ENCODE measurements at places on chromosomes 1 and 21.
A peak's percentile ranks its signal among the peaks of the same experiment; 100 is the strongest.

DNA sequence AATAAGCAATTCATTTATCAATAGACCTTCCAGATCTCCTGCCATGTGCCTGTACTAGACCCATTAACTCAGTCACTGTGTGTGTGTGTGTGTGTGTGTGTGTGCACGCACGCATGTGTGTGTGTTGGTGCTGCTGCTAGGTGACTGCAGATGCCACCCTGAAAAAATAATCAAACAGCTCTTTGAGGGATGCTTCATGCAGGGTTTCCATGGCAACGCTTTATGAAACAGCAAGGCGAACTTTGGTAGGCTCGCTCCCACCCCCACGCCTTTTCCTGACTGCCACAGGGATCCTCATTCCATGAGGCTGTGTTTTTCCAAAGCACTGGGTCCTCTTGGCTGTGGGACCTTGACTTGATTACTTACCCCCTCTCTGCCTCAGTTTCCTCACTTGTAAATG lies 94.0 kb downstream of the HMGB4 start:
- no peak for DNase-seq

- DNase-seq = no peak
Observed at GRCh38 chr1:64000021-64000420, 203.4 kb upstream of the UBE2U start.

GRCh38 chr1:236907205-236907604 lies 97.0 kb downstream of the MT1HL1 start:
- no peak for DNase-seq

- peak; percentile 90 for DNase-seq
Observed at GRCh38 chr21:31558962-31559367, 100.5 kb upstream of the SOD1 start.

DNA sequence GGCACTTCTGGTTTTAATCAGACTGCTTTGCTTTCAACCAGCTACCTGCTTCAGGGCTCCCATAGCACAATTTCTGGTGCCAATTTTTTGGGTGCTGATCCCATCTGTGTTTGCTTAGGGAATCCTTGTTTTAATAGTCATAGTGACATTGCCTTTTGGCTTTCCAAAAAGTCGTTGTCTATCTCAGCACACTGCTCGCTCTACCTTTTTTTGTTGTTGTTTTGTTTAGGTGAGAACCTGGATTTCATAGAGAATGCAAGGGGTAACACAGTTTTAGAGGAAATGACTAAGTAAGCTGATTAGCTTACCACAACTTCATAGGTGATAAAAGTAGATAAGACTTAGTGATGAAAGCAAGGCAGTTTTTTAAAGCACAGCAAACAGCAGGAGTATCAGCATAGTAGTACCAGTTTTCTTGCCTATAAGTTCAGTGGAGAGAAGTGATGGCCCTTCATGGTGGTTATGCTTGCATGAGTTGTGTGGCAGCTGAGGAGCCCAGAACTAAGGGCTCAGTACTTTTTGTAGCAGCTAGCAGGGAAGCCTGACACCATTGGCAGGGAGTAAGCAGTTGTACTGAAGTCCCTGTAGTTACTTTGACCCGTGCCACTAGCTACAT lies 31.3 kb downstream of the NEK7 start:
- DNase-seq = no peak

DNA sequence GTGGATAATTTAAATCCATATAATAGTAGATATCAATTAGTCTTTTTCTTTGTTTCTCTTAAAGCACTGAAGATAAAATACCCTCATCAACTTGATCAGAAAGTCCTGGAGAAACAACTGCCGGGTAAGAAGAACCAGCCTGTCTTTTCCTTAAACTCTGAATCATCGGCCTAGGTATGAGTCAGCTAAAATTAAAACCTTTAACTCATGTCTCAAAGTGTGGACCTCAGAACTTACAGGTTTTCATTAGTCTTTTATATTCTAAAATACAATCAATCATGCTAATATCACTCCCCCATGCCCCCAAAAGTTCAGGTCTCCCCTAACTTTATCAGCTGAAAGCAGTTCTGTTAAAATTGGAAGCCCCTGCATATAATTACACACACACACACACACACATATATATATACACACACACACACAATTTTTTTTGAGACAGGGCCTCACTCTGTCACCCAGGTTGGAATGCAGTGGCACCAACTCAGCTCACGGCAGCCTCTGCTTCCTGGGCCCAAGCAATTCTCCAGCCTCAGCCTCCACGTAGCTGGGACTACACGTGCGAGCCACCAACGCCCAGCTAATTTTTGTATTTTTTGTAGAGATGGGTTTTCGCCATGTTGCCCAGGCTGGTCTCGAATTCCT lies 61.3 kb downstream of the B3GALNT2 start:
- no peak for DNase-seq

- no peak for DNase-seq
Observed at GRCh38 chr1:57164584-57164983, 198.8 kb upstream of the C8B start.

- no peak for DNase-seq
Observed at GRCh38 chr1:66505671-66506392, 28.1 kb upstream of the SGIP1 start.

DNA sequence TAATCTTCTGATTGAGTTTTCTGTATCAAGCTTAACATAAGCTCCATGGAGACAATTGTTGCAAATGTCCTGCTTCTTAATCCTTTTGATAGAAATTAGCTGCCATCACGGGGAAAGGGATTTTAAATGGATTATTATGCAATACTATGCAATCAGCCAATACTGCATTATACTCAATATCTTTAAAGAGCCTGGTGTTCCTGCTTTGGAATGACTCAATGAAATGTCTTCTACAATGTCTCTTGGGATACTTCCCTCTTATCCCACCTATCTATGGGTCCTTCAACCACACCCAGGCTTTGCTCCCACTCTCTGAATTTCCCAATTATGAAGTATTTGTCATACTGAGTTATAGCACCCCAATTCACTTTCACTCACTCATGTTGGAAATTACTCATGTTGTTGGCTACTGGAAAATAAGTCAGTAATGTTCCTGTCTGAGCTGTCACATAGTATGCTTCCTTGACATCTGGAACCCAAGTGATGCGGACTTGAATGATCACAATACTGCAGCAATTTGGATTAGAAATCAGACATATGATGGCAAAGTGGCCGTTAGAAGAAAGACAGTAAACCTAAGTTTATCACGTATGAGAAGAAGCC lies 85.0 kb downstream of the TPR start:
- DNase-seq = no peak

DNA sequence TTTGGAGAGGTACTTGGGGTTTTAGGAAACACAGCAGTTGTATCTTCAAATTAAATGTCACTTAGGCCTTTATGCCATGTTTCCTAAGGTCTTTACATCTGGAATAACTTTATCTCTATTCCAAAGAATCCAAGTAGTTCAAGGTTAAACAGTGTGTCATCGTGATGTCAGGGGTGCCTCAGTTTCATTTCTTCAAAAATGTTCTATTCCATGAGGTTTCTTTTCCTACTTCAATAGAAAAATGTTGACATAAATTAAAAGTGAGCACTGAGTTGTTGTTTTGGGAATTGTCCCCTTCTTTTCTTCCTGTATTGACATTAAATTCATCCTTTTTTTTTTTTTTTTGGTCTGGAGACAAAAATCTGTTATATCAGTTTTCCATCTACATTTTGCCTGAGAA lies 160.6 kb upstream of the C21orf91 start:
- no peak for DNase-seq

DNA sequence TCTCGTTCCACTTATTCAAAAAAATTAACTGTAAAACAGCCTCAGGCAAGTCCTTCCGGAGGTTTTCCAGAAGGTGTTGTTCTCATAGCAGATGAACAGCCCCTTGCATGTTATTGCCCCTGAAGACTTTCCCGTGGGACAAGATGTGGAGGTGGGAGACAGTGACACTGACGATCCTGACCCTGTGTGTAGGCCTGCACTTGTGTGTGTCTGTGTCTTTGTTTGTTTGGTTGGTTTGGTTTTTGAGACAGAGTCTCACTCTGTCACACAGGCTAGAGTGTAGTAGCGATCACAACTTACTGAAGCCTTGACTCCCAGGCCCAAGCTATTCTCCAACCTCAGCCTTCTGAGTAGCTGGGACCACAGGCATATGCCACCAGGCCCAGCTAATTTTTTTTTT lies 12.6 kb downstream of the ETV3L start:
- no peak for DNase-seq

DNA sequence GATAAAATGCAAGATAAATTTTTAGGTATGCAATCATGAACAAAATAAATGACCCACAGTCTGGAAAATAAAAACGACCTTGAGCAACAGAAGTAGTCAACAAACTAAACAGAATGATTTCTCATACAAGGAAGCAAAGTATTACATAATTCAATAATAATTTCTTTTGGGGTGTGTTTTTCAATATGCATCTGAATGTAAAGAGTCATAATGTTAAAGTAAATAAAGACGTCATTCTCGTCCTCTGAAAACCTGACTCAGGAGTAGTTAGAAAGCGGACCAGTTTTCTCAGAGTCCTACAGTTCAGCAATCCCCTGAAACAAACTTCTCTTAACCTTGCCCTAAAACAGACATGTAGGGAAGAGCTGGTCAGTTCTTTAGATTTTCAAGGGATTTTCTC lies 18.6 kb downstream of the CDC42BPA start:
- DNase-seq = no peak

- DNase-seq = peak; percentile 41
Observed at GRCh38 chr1:234881893-234882771, 246.5 kb downstream of the TOMM20 start.

- no peak for DNase-seq
Observed at GRCh38 chr1:98458511-98459485, 202.7 kb upstream of the SNX7 start.
